IPS DF 19.7 (cell line): ENCODE measurements at places on chromosomes 4 and X.

DNA sequence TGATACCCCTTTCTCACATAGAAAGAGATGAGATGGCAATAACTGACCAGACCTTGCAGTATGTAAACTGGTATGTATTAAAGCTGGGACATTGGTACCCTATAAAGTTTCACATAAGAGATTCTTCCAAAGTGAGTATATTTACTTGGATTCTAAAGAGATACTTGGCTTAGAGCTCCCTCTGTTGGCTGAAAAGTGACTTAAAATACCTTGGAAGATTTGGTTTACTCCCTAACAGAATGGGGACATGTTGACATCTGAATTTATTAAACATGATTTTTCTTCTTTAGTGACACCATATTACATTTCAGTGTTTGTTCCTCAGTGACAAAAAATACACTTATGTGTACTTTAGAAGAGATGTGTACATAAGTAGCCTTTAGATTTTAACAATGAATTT lies 47.9 kb upstream of the RGN start:
- no peak for DNase-seq

DNA sequence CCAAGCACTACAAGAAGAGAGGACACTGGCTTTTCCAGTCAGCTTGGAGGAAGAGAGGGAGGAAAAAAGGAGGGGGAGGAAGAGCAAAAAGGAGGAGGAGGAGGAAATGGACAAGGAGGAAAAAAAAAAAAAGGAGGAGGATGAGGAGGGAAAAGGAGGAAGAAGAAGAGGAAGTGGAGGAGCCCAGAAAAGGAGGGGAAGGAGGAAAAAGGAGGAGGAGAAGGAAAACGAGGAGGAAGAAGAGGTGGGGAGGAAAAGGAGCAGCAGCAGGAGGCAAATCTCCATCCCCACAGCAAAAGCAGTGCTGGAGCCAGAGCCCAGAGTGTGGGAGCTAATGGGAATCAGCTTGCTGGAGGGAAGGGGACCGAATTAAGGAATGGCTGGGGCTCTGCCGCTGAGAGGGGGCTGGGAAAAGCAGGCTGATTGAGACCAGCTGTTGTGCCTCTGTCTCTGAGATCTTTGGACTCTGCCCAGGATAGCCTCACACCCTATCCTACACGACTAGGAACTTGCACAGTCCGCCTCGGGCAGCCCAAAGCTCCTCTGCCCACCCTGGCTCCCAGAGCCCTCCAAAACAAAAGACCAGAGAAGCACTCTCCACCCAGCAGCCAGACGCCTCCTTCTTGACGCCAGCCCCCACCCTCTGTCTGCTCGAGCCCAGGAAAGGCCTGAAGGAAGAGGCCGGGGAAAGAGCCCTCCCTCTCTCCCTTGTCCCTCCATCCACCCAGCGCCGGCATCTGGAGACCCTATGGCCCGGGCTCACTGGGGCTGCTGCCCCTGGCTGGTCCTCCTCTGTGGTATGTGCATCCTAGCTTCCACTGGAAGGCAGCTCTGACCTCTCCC lies at the start of gene XPNPEP2:
Gene XPNPEP2, plus strand, starts transcription at position 514 of the 843 bp plus-strand sequence. Its CDS starts 235 bp downstream, at position 749.
- no peak for DNase-seq

DNA sequence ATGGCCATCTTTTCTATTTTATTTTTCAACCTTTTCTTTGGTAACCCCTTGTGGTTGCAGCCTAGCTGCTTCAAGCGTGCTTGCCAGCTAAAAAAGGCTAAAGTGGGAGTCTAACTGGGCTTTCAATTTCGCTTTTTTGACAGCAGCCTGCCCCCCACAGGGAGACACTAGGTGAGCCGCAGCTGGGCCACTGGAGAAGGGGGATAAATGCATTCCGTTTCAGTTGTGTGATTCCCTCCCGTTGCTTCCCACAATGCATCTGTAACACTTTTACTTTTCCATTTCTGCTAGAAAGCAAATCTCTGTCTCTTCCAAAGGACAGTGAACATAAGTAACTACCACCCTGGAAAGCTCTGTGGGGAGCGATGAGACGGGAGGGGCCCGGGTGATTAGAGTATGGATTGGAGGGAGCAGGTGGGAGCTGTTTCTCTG lies 86.3 kb upstream of the RAPGEF2 start:
- DNase-seq, result no peak

DNA sequence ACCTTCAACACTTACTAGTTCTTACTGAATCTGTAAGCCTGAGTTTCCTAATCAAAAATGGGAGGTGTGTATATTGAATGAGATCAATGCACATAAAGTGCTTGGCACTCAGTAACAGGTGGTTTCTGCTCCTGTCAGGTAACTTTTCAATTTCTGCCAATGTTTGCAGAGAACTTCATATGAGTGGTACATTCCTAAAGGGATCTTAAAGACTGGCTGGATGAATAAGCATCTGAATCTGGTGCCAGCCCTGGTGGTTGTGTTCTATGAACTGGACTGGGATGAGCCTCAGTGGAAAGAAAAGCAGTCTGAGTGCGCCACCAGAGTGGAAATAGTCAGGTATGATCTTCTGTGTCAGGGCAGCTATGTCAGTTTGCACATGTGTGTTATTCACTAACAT lies 7.0 kb downstream of the TRAPPC11 start:
- DNase-seq, result no peak

DNA sequence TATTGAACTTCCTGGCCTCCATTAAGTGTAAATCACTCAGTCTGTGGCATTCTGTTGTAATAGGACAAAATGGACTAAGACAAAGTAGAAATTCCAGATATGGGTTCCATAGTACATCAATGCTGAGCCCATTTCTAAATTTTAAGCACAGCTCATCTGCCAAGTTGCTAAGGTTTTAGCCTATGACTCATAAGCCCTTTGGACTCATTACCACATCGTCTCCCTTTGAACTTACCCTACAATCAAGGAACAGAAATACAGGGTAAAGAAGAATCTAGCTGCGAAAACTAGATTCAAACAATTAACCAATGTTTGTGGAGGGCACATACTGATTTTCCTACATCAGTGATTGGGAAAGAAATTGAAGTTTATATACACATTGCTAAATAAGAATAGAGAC lies 31.8 kb downstream of the NAA11 start:
- DNase-seq, result no peak

GRCh38 chr4:141658309-141658708 lies 21.9 kb downstream of the IL15 start:
- DNase-seq, result no peak

GRCh38 chr4:87093443-87094123 lies 126.8 kb downstream of the KLHL8 start:
- no peak for DNase-seq

GRCh38 chrX:39133971-39134370 lies 332.7 kb downstream of the MID1IP1 start:
- DNase-seq, result no peak

DNA sequence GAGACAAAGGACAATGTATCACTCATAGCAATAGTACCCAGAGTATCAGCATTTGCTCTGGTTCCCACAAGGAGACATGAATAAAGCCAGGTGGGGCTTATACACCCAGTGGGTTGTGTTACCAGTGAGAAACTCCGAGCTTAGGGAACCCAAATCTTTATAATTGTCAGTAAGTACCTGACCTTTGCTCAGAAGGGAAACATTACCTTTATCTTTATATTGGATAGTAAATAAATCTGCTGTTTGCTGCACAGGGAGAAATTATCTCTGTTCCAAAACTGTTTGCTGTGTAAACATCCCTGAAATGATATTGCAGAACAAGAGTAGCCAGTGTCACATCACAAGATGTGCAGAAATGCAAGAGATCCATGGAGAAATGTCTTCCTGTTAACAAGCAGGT lies 12.1 kb upstream of the SLAIN2 start:
- no peak for DNase-seq

- DNase-seq, result no peak
Measured at GRCh38 chr4:147880511-147880910, 148.6 kb downstream of the ARHGAP10 start.

DNA sequence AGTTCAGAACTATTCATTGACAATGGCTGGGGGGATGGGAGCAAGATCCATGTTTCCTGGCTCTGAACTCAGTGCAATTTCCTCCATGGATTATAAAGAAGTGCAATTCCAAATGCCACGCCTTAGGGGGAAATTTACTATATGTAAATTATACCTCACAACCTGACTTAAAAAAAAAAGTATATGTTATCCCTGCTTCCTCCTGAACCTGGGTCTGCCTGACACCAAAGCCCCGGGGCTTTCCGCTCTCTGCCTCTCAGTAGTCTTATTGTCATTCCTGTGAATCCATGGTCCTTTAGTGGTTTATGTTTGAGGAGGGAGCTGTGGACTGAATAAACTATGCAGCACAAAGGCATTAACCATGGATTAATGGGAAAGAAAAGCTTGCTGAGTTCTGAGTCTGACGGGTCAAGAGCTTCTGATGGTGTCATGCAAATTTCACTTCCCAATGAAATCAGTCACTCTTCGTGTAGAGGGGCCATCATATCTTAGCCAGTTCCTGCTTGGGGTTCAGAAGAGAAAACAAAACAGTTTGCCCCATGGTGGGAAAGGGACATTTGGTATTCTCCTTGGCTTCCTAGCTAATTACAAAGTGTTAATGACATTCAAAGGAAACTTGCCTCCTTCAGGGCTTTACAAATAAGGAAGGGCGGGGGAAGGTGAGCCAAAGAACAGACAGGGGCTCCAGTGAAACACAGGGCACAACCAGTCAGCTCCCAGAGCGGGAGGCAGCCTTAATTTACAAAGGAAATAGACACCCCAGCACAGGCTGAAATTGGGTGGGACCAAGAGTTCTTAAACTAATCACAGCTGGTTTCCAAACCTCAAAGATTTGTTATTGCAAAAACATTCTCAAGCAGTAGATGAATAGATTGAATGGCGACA lies 14.3 kb downstream of the FAM9C start:
- no peak for DNase-seq

DNA sequence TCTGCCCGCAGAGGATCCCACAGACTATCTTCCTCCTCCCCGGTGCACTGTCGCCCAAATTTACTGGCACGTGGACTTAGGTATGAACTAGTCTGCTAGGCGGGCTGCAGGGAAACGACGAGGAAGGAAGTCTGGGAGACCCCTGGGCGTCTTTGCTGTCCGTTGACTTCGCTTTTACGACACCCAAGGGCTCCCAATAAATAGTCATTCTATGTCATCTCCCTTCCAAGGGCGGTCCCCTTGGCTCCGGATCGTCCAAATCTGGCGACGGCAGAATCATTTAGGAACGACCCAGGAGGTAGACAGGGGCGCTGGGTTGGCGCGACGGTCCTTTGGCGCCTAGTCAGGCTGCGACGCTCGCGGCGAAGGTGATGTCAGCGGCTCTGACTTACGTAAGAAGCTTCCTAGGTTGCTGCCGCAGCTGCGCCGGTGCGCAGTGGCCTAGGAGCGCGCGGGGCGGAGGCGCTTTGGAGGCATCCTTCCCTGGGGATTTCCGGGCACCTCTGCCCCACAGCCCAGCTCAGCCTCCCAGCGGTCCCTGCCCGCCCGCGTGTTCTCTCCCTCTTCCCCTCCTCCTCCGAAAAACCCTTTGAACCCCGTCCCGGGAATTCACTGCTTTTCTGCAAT lies 2.2 kb downstream of the NHS start:
- DNase-seq, result no peak

DNA sequence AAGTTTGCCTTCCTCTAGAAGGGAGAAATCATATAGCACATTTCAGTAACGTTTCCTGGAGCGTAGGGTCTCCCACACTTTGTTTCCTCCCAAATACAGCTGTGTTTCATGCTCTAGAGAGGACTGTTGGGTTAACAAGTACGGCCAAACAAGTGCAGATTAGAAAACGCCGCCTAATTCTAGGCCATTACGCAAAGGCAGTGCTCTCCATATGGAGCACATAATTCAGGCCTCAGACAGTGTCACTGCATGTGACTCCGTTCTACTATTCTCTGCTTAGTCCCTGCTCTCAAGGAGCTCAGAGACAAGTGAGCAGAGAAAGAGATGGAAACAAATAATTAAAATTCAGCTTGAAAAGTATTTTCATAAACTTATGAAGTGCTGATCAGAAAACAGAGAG lies 11.6 kb downstream of the ZNF827 start:
- DNase-seq, result no peak

DNA sequence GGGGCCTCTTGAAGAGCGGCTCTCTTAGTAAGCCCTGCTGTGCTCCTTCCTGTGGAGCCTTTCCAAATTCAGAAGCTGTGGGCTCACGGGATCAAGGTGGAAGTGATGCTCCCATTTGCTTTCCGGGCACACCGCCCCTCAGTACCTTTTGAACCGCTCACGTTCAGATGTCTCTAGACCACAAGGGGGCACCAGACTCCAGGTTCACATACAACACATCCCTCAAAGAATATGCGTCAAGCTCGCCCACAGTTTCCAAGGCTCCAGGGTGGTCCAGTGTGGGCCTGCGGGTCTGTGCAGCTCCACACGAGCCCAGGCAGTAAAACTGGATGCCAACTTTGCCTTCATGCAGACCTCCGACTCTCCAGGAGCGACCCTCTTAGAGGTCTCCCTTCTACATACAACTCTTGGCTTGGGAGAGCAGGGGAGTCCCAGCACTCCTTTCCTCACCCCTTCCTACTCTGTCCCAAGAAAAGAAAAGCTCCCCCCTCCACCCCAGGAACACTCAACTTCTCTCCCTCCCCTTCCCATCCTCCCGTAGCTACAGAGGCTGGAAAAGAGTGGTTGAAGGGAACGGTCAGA lies 11.0 kb downstream of the SUPT20HL1 start:
- no peak for DNase-seq

- no peak for DNase-seq
Measured at GRCh38 chr4:113356453-113356852, 307.0 kb downstream of the ANK2 start.

- DNase-seq, result no peak
Measured at GRCh38 chr4:153495480-153496193, 29.5 kb downstream of the TMEM131L start.
